Fibroblast of skin of right biceps (primary cell): ENCODE measurements at places on chromosomes 1 and 21.

DNA sequence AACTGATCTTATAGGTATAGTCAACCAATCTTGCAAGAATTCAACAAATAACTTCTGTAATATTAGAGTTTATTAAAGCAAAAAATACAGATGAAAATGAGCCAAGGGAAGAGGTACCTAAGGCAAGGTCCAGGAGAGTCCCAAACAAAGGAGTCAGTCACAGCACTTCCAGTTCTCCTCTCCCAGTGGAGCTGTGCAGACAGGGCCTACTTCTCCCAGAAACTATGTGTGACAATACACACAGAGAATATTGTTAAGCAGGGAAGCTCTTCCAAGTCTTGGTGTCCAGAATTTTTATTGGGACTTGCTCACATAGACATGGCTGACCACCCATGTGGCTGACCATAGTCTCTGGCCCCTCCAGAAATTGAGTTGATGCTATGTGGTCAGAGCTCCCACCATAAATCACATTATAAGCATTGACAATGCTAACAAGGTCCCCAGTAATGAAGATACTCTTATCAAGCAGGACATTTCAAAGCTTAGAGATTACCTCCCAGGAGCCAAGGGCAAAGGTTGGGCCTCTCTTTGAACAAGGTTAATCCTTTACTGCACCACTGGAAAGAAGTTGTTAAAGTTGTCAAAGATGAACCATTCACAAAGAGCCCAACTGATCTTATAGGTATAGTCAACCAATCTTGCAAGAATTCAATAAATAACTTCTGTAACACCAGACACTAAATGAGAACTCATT is 3.5 kb upstream of the CD244 start:
- DNase-seq, result no peak

DNA sequence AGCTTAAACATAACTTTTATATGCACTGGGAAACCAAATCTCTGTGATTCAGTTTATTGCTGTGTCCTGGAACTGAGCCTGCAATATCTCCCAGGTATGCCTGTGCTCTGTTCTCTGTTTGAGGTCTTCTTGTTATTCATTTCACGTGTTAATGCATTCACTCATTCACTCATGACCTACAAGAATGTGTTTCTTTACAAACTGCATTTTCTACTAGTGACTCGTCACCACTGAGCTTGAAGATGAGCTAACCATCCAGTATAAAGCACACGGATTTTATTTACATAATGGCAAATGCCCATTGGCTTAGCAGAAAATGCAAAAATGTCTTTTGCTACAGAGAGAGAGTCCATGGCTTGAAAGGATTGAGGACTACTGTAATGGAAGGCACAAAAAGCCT is 75.0 kb upstream of the DUSP10 start:
- DNase-seq, result peak; percentile 97

- DNase-seq, result peak; percentile 49
Measured at GRCh38 chr1:14924455-14925331, 228.9 kb upstream of the TMEM51 start.

GRCh38 chr1:184656221-184656620 is 98.4 kb downstream of the EDEM3 start:
- no peak for DNase-seq

- no peak for DNase-seq
Measured at GRCh38 chr1:78559680-78560079, 60.6 kb upstream of the IFI44L start.

DNA sequence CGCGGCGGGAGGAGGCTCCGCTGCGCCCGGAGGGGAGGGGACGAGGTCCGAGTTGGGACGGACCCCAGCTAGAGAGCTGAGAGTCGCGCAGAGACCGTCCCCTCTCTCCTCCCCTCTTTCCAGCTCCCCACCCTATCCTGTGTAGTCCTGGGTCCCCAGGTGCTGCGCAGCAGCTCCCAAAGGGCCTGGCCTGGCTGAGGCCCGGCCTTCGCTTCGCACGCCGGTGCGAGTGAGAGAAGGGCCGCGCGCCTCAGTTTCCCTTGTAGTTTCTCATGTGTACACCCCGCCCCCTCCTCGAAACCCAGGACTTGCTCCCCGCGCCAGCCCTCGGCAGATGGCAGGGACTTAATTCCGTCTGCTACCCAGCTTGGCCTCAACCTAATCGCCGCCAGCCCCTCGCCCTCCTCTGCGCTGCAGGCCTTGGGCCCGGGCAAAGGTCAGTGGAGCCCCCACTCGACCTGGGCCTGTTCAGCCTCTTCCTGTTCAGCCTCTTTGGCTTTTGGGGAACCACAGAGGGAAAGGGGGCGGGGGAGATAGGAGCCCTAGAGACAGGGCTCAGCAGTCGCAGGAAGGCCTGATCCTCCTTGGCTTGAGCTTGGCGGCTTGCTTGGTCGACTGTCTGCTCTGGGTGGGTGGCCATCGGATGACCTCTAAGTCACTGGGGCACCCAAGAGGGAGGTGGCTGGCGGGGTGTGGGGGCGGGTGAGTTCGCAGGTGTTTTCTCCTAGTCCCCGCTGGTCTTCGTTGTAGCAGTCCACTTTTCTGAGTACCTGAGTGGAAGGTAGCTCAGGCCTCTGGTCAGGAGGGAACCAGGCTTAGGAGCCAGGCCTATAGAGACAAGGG is 1.0 kb downstream of the ZNF687 start:
- peak; percentile 16 for DNase-seq

DNA sequence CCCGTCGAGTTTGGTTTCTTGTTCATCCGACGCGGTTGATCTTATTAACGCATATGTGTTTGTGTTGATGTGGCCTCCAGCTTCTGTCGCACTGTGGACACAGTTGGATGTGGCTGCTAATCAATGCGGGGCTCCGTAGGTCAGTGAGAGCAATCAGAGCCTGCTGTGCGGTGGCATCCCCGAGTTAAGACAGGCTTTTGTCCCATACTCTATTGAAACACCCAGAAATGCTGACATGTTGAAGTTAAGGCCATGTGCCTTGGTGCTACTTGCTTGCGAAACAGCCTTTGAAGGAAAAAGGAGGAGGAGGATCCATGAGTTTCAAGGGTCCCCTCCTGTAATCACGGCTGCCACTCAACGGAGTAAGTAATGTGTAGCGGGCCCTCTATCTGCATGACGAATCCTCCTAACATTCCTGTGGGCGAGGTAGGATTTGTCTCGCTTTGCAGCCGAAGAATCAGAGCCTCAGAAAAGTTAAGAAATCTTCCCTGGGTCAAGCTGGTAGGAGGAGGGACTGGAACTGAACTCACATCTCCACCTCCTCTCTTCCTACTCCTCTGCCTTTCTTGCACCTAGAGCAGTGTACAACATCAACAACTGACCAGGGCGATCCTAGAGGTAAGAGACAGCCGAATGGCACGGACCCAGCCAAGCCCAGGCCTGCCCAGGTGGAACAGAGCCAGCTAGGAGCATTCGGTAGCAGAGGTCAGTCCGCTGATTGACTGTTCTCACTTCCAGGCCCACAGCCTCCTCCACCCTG is 19.5 kb downstream of the PDE9A start:
- DNase-seq, result peak; percentile 53

- peak; percentile 75 for DNase-seq
Measured at GRCh38 chr1:16248603-16249516, 11.9 kb upstream of the CPLANE2 start.

DNA sequence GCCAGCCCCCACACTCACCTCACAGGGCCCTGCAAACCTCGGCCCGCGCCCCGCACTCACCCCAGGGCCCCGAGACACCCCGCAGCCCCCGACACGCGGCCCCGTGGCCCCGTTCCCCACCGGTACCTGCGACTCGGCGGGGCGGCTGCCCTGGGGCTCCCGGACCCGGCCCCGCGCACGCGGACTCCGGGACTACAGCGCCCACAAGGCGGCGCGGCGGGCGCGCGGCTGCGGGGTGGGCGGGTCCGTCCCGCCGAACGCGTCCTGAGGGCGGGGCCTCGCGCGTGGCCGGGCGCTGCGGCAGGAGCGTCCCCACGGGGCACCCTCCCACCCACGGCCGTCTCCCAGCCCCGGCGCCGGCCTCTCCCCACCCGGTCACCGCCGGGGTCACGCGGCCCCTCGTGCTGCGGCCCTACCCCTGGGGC is at the start of gene SLC19A1:
Gene SLC19A1 (minus strand): TSS at position 199 of the 425 bp plus-strand sequence. CDS start 4,481 bp downstream, outside the sequence.
- DNase-seq, result peak; percentile 63

DNA sequence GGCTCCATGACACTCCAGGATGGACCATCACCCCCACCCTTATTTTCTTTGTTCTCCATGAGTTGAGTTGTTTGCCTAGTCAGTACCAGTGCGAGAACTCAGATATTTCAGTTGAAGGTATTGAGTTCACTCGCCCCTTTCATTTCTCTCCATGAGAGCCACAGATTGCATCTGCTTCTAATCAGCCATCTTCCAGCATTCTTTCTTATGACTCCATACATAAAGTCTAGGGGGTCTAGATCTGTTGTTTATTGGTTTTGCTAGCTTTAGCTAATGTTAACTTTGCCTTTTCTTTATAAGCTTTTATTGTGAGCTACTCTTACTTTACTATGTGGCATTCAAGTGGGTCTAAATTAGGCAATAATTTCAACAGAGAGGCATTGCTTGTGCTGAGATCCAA is 71.6 kb upstream of the PDC start:
- peak; percentile 64 for DNase-seq

GRCh38 chr21:20703112-20703767 is 295.0 kb upstream of the NCAM2 start:
- no peak for DNase-seq

- no peak for DNase-seq
Measured at GRCh38 chr1:228494391-228494790, 7.2 kb downstream of the RNF187 start.

DNA sequence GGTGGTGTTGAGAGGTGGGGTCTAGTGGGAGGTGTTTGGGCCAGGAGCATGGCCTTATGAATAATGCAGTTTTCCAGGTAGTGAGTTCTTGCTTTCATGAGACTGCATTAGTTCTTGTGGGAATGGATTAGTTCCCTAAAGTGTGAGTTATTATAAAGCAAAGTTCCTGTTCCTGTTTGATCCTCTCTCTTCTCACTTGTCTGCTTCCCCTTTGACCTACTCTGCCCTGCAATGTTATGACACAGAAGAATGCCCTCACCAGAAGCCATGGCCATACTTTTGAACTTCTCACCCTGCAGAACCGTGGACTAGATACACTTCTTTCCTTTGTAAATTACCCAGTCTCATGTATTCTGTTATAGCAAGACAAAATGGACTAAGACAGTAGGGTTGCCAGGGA is 53.6 kb downstream of the MAP3K7CL start:
- DNase-seq, result no peak

DNA sequence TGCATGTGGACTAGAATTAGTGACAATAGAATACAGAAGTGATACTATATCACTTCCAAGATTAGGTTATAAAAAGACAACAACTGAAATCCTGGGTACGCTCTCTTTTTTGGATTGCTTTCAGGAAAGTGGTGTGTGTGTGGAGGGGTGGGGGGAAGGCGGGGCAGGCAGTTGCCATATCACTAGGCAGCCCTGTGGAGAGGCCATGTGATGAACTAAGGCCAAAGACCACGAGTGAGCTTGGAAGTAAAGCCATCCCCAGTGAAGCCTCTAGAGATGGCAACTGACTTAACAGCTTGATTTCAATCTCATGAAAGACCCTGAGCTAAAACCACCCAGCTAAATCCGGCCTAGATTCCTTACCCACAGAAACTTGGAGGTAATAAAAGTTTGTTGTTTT is 6.2 kb upstream of the ASPM start:
- DNase-seq, result no peak

GRCh38 chr21:42330380-42331371 is 15.5 kb upstream of the TFF3 start:
- no peak for DNase-seq

DNA sequence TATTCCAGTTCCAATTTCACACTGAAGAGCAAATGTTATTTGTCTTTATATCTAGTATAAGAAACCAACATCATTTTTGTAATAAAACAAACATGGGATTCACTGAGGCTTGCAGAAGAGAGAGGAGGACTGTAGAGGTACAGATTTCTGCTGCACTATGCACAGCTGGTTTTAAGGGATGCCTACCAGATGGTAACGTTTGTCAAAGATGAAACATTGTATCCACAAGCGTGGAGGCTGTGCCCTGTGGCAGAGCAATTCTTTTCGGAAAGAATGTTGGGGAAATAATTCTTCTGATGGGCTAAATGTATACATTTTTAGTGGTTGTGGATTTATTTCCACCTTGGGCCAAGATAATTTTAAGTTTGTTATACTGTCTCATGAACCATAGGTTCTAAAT is 272.4 kb downstream of the DUSP10 start:
- no peak for DNase-seq

DNA sequence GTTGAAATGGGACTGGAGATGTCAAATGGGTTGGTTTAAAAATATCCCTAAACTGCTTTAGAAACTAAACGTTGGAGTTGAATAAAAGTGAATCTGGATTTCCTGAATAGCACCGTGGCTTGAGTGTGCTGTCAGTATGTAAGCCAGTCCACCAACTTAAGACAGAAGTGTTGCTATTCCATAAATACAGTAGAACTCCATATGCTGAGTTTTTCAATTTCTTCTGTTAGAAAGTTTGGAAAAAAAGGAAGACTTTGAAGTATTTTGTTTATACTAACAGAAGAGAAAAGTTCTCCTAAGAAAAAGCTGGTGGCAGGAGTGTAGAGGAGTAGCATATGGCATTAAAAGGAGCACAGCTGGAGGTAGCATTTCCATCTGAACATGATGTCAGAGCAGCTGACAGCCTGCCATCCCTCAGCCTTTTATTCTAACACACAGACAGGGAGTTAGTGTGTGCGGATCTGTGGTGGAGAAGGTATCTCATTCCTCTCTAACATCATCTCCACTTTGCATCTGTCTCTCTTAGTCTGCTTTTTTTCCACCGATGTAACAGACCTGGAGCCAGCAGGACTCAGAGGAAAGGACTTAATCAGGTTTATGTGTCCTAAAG is at the start of gene ZBTB18:
Gene ZBTB18 (plus strand): TSS at position 449 of the 610 bp plus-strand sequence. CDS start 149 bp downstream, at position 598.
- DNase-seq, result peak; percentile 83

DNA sequence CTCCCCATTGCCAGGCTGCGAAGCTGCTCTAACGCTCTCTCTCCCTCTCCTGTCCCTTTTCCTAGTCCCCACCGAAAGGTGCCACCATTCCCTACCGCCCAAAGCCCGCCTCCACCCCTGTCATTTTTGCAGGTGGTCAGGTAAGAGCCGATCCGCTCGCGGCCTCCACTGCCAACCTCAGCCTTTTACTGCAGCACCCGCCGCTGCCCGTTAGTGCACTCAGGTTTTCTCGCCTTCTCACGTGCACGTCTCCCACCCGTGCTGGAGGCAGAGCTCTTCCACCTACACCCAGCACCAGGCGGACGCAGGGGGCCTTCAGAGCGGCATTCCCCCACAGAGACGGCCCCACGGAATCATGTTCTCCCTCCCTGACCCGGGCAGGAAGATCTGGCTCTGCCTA is 67.7 kb upstream of the COL6A1 start:
- no peak for DNase-seq

- DNase-seq, result no peak
Measured at GRCh38 chr1:162251102-162251501, 125.6 kb downstream of the SPATA46 start.

- DNase-seq, result no peak
Measured at GRCh38 chr1:2256435-2257244, 28.5 kb downstream of the SKI start.

- no peak for DNase-seq
Measured at GRCh38 chr1:186754542-186755145, 74.1 kb upstream of the PLA2G4A start.

DNA sequence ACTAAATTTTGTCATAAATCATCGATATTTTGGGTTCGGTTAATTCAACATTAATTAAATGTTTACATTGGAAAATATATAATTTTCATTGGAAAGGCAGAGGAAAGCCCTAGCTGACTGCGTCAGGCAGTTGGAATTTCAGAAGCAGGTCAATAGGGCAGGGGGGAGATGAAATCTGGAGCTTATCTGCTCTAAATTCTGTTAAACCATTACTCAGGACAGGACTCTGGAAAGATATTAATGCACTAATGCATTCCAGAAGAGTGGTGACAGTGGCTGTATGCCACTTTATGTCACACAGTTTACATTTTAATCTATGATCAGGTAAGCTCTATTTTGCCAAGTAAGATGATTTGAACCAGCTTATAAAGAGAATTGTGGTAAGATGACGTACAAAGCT is 153.0 kb upstream of the B3GALT2 start:
- DNase-seq, result no peak
